Vagina (tissue), 2 donors: ENCODE measurements at places on chromosomes 7 and 10. TPM values are rescaled to one million over a fixed set of nuclear protein-coding genes. Genes with fewer than 3 reads are reported as not detected.

DNA sequence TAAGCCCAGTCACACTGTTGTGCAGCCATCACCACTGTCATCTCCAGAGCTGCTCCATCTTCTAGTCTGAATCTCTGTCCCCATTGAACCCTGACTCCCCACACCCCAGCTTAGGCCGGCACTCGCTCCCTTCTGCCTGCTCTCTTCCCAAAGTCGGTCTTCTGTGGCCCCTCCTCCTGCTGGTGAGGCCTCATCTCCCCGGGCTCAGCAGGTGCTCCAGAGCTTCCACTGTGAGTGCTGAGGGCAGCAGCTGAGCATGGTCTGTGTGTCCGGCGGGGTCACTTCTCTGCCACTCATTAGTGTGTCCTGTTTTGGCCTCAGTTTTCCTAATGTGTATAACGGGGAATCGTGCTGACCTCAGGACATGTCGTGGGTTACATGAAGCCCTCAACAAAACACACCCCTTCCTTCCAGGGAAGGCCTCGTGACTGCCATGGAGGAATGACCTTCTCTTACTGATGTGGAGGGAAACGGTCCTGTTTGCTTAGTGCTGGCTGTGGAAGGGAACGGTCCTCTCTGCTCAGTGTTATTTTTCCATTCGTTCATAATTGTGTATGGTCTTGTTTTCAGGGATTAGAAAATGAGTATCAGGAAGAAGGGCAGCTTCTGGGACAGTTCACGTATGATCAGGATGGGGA lies 4.3 kb upstream of the GET4 start:
- DNase-seq = no peak

Gene MLXIPL
- total RNA-seq = 6.1 TPM

Gene MAP3K8
- 16.5 TPM for total RNA-seq

- DNase-seq = no peak
These were observed 84.1 kb upstream of the LRRC4 start for GRCh38 chr7:128115336-128115820.

- DNase-seq = no peak
These were observed 54.7 kb downstream of the RASGEF1A start for GRCh38 chr10:43212043-43212721.

DNA sequence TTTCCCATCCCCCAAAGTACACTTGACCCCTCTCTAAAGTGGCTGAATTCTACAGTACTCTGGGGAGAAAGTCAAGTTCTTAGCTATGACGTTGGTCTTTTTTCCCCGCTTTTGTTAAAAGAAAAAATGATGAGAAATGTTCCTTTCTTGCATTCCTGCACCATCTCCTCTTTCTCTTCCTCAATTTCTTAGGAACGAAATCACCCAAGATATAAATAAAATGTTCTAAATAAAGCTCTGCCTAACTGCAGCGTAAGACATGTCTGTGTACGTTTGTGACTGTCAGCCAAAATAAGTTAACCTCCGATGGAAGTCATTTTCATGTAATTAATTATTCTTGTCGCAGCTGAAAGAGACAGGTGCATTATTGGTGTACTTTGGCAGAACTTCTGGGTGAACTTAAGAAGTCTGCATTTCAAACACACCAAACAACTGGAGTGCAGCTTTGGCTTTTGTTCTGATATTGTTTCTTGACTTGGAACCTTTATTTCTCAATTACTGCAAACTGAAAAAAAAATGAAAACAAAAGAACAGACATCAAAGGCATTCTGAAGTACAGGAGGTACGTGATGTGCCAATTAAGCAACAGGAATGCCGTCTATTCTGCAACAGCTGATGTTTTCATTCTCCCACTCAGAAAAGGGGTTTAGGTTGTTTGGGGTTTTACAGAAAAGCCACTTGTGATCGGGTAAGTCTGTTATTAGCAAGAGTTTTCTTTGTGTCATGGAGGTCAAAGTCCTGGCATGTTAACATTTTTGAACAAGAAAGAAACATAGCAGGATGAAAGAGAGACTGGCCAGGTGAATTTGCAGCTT lies 82.4 kb upstream of the SDK1 start:
- no peak for DNase-seq

Gene TOMM7
- total RNA-seq = 167 TPM

Gene DENND2A
- 17.4 TPM for total RNA-seq

Gene IKZF1
- 44.9 TPM for total RNA-seq

Gene SLC39A12
- total RNA-seq = not detected

GRCh38 chr10:116848032-116848943 lies 1.0 kb upstream of the ENO4 start:
- DNase-seq = no peak

Gene CPA4
- 8.8 TPM for total RNA-seq

Gene CCAR1
- 67.0 TPM for total RNA-seq

GRCh38 chr10:96890580-96890979 lies 58.5 kb downstream of the LCOR start:
- no peak for DNase-seq

GRCh38 chr10:4043897-4044665 lies 259.1 kb upstream of the KLF6 start:
- no peak for DNase-seq
